ENCODE measurements at places on chromosomes 1 and 21.

DNA sequence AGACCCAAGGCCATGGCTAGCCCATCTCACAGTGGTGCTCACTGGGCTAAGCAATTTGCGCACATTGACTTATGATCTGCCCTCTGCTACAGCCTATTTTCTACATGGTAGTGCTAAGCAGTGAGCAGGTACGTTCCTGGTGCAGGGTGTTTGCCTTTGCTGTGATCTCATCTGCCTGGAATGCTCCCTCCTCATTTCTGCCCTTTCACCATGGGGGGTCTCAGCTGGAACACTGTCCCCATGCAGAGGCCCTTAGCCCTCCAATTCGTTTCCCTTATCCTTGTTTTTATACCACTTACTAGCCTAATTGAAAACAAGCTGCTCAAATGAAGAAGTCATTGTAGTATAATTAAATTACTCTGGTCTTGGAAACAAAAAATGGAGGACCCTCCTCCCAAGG, 2.0 kb upstream of the B3GALT5 start:
- DNase-seq = no peak

- DNase-seq = no peak
Measured at GRCh38 chr1:27634985-27635367, at the start of gene FGR. FGR (minus strand) TSS chr1:27635185; CDS start chr1:27623916, 11,269 bp downstream.

GRCh38 chr1:155205035-155205434, 2.7 kb downstream of the THBS3 start:
- no peak for DNase-seq

GRCh38 chr1:214193691-214194090, 87.3 kb upstream of the SMYD2 start:
- no peak for DNase-seq

DNA sequence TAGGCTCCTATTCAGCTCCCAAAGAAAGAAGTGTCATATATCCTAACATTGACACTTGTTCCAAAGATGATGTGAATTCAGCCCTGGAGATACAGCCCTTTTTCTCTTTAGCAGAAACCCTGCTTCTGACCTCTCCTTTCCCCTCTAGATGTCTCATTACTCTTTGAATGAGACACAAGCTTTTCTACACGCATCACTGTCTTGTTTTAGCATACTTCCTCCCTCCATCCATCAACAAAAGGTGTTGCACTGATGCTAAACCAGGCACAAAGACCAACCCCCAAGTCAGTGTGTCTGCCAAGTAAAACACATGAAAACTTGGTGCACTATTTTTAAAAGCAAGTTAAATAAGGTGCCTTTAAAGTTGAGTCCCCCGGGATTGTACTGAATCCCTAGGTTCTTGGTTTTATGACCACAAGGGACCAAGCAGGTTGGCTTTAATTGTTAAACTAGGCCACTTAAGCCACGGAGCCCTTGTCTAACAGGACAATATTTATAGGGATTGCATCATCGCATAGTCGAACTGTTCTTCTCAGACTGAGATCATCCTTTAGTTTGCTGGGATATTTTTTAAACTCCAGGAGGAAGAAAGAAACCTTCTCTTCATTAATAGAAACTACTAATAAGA, 101.0 kb upstream of the GUCA2B start:
- no peak for DNase-seq

DNA sequence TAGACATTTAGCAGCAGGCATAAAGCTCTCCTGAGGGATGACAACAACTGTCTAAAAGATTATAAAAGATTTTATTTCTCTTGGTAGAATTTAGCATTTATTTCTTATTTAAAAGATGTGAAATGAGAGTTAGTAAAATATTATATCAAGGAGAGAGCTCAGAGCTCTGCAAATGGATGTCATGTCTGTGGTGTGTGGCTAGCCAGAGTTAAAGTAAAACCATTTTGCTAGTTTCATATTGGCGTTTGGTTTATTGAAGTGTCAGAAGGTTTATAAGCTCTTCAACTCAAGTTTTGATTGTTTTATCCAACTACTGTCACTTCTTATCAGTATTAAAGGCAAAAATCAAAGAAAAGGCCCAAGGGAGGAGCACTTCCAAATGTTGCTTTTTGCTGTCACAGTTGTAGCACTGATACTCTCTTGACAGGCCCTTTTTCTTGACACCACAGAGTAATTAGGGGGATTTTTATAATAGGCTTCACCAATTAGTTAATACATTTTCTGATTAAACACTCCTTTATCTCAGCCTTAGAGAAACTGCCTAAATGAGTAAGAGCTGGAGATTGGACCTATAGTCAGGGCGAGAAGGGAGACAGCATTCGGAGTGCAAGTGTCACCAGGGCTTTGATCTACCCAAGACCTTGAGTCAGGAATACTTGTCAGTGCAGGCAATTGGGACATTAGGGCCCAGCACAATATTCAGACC, 233.9 kb downstream of the PTBP2 start:
- no peak for DNase-seq

- DNase-seq = no peak
Measured at GRCh38 chr1:23882746-23883145, 14.7 kb upstream of the FUCA1 start.

GRCh38 chr21:14572204-14572780, 26.2 kb upstream of the SAMSN1 start:
- no peak for DNase-seq

DNA sequence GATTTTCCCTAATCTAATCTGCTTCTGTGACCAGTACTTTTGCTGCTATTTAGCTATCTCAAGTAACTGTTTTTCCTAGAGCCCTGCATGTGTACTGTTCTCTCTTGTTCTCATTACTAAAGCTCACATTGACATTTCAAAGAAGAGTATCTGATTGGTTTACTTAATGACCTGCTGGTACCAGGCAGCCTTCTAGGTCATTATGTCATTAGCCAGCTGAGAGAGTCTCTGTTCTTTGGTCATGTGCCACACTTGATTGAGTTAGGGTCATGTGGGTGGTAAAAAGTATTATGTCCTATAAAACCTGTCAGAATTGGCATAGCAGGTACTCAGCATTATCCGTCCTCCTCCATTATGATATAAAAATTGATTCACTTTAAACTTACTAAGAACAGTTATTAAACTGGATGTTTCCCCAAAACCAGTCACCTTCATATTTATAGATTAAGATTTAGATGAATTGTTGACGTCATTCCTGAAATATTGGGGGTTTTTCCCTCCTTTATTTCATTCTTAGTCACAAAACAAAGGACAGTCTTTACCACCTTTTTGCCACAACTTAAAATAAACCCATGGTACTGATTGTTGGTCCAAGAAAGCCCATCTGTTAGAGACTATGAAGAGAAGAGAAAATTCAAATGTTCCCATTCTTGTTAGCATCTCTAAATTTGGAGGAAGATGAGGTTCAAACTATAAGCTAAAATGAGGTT, 22.2 kb downstream of the FNDC5 start:
- no peak for DNase-seq

- DNase-seq = no peak
Measured at GRCh38 chr1:161037661-161038522, 872 bp downstream of the TSTD1 start.

GRCh38 chr1:3948344-3948743, 48.3 kb upstream of the C1orf174 start:
- DNase-seq = no peak

- DNase-seq = no peak
Measured at GRCh38 chr1:153818876-153819275, 43.7 kb downstream of the SLC27A3 start.

- DNase-seq = no peak
Measured at GRCh38 chr1:41515131-41515678, 30.7 kb upstream of the EDN2 start.

DNA sequence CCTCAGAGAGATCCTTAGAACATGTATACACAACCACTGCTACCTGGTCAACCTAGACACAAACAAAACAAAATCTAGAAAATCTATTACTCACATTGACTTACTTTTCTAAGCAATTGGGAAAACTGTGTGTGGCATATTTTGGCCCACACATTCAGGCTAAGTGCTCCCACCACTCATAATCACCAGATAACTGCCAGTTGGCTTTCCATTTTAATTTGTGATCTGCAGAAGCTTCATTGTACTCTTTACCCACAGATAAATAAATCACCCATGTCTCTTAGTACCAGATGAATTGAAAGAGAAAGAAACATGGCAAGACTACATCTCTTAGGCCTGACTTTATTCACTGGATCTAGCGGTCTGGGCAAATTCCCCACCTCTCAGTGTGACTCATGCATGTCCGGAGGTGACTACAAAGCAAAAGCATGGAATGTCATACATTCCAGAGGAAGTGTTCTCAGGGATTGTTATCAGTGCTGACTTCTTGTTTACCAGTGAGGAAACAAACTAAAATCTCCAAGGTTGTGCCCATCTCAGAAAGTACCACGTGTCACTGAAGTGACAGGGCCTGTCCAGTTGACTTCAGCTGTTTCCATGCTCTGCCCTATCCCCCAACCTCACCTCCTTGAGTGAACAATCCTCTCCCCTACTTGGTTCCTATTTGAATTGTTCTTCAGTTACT, 52.4 kb upstream of the BCL10 start:
- DNase-seq = no peak

DNA sequence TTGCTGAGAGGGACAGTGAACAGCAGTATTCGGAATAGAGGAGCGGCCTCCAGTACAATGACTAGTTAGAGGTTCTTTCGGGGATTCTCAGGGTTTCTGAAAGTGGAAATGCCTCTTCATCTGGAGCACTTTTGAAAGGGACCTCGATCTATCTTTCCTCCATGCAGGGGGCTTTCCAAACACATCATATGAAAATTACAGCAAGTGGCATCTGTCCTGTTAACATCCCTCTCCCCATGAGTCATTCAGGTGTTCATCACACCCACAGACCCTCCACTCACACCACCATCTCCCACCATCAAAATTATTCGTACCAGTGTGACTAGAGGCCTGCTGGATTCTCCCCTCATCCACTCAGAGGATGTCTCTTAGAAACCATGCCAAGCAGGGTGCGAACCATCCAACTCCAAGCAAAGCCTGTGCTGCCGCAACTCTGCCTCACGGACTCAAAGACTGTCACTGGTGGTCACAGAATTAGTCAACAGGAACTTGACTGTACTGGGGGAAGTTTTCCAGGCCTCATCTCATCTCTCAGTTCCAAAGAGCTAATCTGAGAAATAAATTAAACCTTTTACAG, 211.1 kb downstream of the MRPL39 start:
- DNase-seq = no peak

DNA sequence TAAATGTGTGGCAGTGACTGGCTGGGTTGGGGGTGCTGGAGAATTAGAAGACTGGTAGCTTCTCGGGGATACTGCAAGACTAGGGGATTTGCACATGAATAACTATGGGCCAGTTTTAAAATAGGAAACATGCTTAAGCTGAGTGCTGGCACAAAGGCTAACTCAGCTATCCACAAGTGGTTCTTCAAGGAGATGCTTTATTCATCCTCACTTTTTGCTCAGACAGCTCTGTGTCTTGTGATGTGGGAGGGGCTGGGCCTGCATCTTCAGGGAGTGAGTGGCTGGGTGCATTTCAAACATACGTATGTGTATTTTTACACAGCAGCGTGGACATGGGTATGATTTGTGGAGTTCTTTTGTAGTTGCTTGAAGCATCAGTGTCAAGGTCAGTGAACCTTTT, 2.3 kb downstream of the COQ8A start:
- no peak for DNase-seq

DNA sequence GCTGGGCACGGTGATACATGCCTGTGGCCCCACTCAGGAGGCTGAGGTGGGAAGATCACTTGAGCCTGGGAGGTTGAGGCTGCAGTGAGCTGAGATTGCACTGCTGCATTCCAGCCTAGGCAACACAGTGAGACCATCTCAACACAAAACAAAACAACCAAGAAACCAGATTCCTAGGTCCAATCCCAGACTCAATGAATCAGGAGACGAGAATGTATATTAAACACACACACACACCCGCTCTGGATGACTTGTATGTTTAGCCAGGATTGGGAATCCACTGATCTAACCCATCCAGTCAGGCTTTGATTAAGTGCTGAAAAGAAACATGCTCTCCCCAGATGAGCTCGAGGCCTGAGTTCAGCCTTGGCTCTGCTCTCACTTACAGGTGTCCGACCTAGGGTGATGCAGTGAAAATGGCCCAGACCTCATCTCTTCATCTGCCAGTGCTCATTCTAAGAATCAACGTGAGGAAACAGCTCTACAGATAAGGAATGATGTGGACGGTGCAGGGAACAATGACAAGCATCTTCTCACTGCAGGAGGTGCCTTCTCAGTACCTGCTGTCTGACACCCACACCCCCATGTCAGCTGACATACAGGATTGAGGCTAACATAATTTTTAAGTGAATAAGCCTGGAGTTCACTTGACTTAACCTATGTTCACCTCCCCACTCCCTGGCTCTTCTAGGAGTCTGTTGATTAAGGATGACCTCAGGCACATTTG, 15.3 kb upstream of the SRSF4 start:
- DNase-seq = no peak

DNA sequence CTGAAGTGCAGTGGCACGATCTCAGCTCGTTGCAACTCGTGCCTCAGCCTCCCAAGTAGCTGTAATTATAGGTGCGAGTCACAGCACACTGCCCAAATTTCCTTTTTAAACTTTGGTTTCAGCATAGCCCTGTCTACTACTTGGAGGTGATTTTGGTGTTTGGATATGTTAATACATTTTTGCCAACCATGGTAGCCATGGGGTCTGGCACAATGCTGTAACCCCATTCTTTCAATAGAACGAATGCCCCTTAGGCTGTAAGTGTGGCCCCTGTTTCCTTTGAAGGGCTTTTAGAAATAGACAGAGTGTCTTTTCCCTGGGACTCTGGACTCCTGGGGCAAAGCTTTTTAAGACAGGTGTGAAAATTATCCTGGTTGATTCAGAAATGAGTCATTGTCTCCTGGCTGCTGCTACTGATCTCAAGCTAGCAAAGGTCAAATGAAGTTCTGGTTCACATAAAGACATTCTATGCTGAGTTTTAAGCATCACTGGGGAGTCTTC, 141.1 kb upstream of the RUNX1 start:
- no peak for DNase-seq

GRCh38 chr1:29669158-29669871, 433.0 kb downstream of the PTPRU start:
- no peak for DNase-seq

GRCh38 chr1:19444296-19445021, 40.9 kb downstream of the CAPZB start:
- DNase-seq = no peak

DNA sequence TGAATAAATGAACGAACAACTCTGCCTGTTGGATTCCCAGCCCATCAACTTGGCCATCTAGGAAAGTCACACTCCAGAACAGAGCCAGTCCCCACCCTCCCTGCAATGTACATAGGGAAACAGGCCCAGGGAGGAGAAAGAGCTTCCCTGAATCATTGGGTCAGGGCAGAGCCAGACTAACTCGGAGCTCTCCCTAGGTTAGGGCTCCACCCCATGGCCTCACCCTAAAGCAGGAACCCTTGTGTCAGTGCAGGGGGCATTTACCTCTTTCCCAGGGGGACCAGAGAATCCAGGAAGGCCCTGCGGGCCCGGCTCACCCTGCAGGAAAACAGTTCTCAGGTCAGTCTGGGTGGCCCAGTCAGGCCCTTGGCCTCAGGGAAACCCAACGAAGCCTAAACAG, 11.6 kb downstream of the COL9A2 start:
- DNase-seq = no peak
